Transverse colon (tissue), 4 donors: ENCODE measurements at places on chromosomes 5 and 9.
A peak's percentile ranks its signal among the peaks of the same experiment; 100 is the strongest.

GRCh38 chr5:163387589-163388343, 49.6 kb upstream of the CCNG1 start:
- no peaks in the 10 kb centered on the region for H3K4me1 ChIP-seq
- H3K4me3 ChIP-seq: no peak overlapping the region
- H3K27ac ChIP-seq: no peak overlapping the region
- no peaks in the 10 kb centered on the region for H3K27me3 ChIP-seq
- no peak for DNase-seq

GRCh38 chr9:111440226-111440625, 44.0 kb downstream of the ECPAS start:
- H3K4me3 ChIP-seq: no peak overlapping the region
- DNase-seq: no peak
- H3K4me1 ChIP-seq: no peaks in the 10 kb centered on the region
- H3K27me3 ChIP-seq: no peaks in the 10 kb centered on the region
- no peak overlapping the region for H3K27ac ChIP-seq

DNA sequence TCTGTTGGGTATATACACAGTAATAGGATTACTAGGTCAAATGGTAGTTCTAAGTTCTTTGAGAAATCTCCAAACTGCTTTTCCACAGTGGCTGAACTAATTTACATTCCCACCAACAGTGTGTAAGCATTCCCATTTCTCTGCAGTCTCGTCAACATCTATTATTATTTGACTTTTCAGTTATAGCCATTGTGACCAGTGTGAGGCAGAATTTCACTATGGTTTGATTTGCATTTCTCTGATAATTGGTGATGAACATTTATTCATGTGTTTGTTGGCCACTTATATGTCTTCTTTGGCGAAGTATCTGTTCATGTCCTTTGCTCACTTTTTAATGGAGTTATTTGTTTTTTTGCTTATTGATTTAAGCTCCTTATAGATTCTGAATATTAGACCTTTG, 596.2 kb upstream of the DAB2 start:
- H3K27ac ChIP-seq: no peak overlapping the region
- no peaks in the 10 kb centered on the region for H3K4me1 ChIP-seq
- DNase-seq: no peak
- no peak overlapping the region for H3K4me3 ChIP-seq

- H3K4me1 ChIP-seq: no peaks in the 10 kb centered on the region
- H3K27ac ChIP-seq: no peak overlapping the region
- no peak overlapping the region for H3K4me3 ChIP-seq
Observed at GRCh38 chr5:128464596-128464995, 73.4 kb downstream of the FBN2 start.

- H3K4me1 ChIP-seq: no peaks in the 10 kb centered on the region
- no peak for DNase-seq
- no peak overlapping the region for H3K4me3 ChIP-seq
- no peak overlapping the region for H3K27ac ChIP-seq
- H3K36me3 ChIP-seq: no peaks in the 10 kb centered on the region
Observed at GRCh38 chr5:126219616-126220015, 203.6 kb upstream of the GRAMD2B start.

- no peaks in the 10 kb centered on the region for H3K36me3 ChIP-seq
- no peaks in the 10 kb centered on the region for H3K4me1 ChIP-seq
- DNase-seq: peak; percentile 20
Observed at GRCh38 chr5:15500325-15501001, 483 bp downstream of the FBXL7 start.

- no peak overlapping the region for H3K4me3 ChIP-seq
- peak overlapping the region; percentile 56 for H3K27ac ChIP-seq
- no peaks in the 10 kb centered on the region for H3K27me3 ChIP-seq
- H3K36me3 ChIP-seq: no peaks in the 10 kb centered on the region
Observed at GRCh38 chr5:159504106-159504856, 174.0 kb upstream of the IL12B start.

DNA sequence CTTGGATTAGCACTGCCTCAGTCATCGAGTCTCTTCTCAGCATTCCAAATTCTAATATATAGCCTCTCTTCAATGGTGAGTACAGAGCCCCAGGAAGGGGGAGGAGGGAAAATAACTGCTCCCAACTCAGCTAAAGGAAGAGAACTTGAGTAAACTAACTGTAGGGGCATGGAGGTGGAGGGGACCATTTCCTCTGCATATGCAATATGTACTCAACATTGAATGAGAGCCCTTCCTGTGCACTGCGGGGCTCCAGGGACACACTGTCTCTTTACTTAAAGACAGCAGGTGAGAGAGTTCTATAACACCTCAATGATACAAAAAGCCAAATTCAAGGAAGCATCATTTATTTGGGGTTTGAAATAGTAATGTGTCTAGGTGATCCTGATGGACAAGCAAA, 75.1 kb downstream of the GNAQ start:
- no peaks in the 10 kb centered on the region for H3K36me3 ChIP-seq
- H3K27me3 ChIP-seq: no peaks in the 10 kb centered on the region
- peaks cover 23% of the 10 kb centered on the region for H3K4me1 ChIP-seq

DNA sequence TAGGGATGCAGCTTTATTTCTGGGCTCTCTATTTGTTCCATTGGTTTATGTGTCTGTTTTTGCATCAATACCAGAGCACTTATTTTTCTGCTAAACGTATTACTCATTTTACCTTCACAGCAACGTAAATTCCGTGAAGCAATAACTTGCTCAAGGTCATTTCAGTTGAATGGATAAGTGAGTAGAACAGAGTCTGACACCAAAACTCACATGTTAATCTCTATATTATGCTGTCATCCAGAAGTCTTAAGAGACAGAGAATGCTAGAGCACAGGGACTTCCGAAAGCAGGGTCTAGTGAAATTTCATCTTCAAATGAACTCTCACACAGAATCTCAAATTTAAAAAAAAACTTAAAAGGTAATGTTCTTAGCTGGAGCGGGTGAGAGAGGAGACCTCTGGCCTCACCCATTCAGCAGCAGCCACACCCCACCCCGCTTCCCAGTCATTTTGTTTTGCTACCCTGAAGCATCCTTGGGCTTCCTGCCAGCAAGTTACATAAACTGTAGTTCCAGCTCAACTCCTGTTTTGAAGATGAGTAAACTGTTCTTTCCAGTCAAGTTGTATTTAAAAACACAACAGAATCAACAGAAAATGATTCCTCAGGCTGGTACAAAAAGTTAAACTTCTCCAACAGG, 69.3 kb downstream of the TRIM36 start:
- no peak overlapping the region for H3K4me3 ChIP-seq
- no peaks in the 10 kb centered on the region for H3K36me3 ChIP-seq
- DNase-seq: peak; percentile 10
- no peaks in the 10 kb centered on the region for H3K27me3 ChIP-seq
- H3K27ac ChIP-seq: no peak overlapping the region

DNA sequence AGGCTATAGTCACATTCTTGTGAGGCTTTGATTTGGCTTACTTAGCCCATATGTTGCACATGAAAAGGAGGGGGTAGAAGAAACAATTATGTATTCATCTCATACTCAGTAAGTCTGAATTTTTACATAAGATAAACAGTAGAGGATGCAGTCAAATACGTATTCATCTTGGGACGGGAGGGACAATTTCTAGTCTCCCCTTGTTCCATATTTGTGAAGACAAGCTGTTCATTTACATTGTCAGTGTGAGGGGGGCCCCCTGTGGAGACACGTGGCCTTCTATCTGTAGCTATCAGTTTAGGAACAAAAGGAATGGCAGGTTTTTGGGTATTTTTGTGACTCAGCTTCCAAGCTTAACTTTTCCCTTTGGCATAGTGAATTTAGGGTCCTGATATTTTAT, 49.2 kb upstream of the PPP1R2B start:
- no peak overlapping the region for H3K4me3 ChIP-seq
- no peak overlapping the region for H3K27ac ChIP-seq
- H3K27me3 ChIP-seq: no peaks in the 10 kb centered on the region
- DNase-seq: no peak
- peaks cover 9% of the 10 kb centered on the region for H3K4me1 ChIP-seq
- no peaks in the 10 kb centered on the region for H3K36me3 ChIP-seq

DNA sequence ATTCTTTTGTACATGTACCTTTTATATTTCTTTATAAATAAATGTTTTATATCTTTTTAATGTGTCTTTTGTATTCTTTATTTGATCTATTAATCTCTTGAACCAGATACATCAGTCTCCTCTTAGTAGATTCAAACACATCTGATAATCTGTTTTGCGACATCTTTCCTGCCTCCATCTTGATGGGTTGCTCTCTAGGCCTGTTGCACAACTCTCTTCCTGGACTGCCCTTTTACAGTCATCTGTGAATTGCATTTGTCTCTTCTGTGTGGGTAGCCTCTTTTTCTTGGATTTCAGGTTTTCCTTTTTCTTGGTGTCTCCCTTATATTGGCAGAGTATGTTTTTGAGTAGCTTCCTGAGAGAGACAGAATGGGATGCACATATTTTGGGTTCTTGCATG, 6.2 kb downstream of the ZFYVE16 start:
- H3K4me3 ChIP-seq: no peak overlapping the region
- H3K27ac ChIP-seq: no peak overlapping the region
- no peaks in the 10 kb centered on the region for H3K36me3 ChIP-seq
- no peaks in the 10 kb centered on the region for H3K27me3 ChIP-seq

GRCh38 chr5:31100781-31101310, 92.6 kb upstream of the CDH6 start:
- no peak overlapping the region for H3K4me3 ChIP-seq
- no peak for DNase-seq
- H3K4me1 ChIP-seq: no peaks in the 10 kb centered on the region

- H3K27me3 ChIP-seq: no peaks in the 10 kb centered on the region
- H3K36me3 ChIP-seq: no peaks in the 10 kb centered on the region
- H3K4me3 ChIP-seq: no peak overlapping the region
- H3K27ac ChIP-seq: no peak overlapping the region
Observed at GRCh38 chr9:13113216-13113615, 166.3 kb downstream of the MPDZ start.

DNA sequence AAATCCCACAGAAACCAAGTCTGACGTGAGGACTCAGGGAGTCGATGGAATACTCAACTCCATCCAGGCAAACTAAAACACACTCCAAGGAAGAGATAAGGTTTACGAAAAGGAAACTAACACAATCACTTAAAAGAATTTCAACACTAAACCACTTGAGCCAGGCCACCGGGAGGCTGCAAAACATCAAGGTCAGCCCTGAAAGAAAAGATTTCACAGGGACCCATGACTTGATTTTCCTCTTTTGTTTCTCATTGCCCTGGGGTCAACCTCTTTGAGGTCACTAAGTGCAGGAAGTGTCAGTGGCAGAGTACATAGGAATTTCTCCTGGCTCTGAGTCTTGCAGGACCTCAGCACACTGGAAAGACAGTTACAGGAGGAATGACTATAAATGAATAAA, 77.8 kb upstream of the TARS1 start:
- no peaks in the 10 kb centered on the region for H3K27me3 ChIP-seq
- H3K4me1 ChIP-seq: no peaks in the 10 kb centered on the region
- H3K27ac ChIP-seq: peak overlapping the region; percentile 58
- H3K4me3 ChIP-seq: no peak overlapping the region

DNA sequence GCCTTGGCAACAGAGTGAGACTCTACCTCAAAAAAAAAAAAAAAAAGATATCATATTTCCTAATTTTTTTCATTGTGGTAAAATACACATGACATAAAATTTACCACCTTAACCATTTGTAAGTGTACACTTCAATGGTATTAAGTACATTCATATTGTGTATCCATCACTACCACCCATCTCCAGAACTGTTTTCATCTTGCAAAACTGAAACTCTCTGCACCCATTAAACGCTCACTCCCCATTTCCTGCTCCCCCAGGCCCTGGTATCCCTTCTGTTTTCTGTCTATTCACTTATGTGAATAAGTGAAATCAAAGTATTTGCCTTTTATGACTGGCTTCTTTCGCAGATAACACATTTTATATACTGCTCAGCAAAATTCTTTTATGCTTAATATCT, 12.8 kb downstream of the LRRC8A start:
- no peaks in the 10 kb centered on the region for H3K36me3 ChIP-seq
- H3K4me1 ChIP-seq: peaks cover 29% of the 10 kb centered on the region
- no peaks in the 10 kb centered on the region for H3K27me3 ChIP-seq
- DNase-seq: no peak

- H3K4me3 ChIP-seq: no peak overlapping the region
- DNase-seq: no peak
- no peaks in the 10 kb centered on the region for H3K27me3 ChIP-seq
- H3K27ac ChIP-seq: no peak overlapping the region
- no peaks in the 10 kb centered on the region for H3K4me1 ChIP-seq
Observed at GRCh38 chr5:160702934-160703333, 149.1 kb downstream of the ATP10B start.

DNA sequence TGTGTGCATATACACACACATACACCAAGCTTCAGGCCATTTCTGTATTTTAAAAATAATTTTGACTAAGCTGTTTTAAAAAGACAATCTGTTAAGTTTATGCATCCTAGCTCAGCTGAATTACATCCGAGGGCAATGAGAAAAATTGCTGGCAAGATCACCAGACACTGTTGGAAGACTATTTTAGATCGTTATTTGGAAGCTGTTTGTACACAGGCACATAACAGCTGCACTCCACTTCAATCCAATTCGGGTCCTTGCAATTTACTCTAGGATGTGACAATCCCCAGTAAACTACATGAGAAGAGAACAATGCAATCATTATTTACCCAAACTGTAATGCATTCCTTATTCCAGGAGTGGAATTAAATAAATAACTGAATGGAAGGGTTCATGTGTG, 79.3 kb upstream of the RASA1 start:
- no peak for DNase-seq
- no peaks in the 10 kb centered on the region for H3K27me3 ChIP-seq
- H3K4me3 ChIP-seq: no peak overlapping the region
- no peaks in the 10 kb centered on the region for H3K36me3 ChIP-seq

GRCh38 chr5:143197260-143197656, 206.2 kb downstream of the NR3C1 start:
- H3K27me3 ChIP-seq: no peaks in the 10 kb centered on the region
- H3K27ac ChIP-seq: no peak overlapping the region
- H3K4me3 ChIP-seq: no peak overlapping the region
- no peaks in the 10 kb centered on the region for H3K36me3 ChIP-seq
- DNase-seq: no peak

GRCh38 chr9:107883496-107884124, 394.0 kb upstream of the KLF4 start:
- no peaks in the 10 kb centered on the region for H3K4me1 ChIP-seq
- peak; percentile 34 for DNase-seq
- H3K4me3 ChIP-seq: no peak overlapping the region
- no peak overlapping the region for H3K27ac ChIP-seq
- no peaks in the 10 kb centered on the region for H3K36me3 ChIP-seq

DNA sequence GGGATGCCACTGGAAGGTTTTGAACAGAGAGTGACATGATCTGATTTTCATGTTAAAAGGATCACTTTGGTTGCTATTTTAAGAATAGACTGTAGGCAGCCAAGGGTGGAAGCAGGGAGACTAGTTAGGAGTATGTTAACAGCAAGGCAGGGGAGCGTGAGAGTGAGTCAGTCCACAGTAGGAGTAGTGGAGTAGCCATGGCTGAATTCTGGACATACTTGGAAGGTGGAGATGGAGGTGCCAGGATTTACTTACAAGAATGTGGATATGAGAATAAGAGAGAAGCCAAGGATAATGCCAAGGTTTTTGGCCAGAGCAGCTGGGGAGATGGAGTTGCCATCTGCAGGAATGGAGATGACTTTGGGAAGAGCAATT, 118.8 kb downstream of the GALNT10 start:
- no peak for DNase-seq
- no peaks in the 10 kb centered on the region for H3K36me3 ChIP-seq
- H3K27me3 ChIP-seq: no peaks in the 10 kb centered on the region
- no peak overlapping the region for H3K4me3 ChIP-seq
- H3K4me1 ChIP-seq: no peaks in the 10 kb centered on the region
- H3K27ac ChIP-seq: no peak overlapping the region

- peaks cover 2% of the 10 kb centered on the region for H3K4me1 ChIP-seq
- DNase-seq: no peak
Observed at GRCh38 chr5:148474025-148474511, 90.3 kb downstream of the FBXO38 start.

GRCh38 chr5:90985341-90985740, 397.8 kb downstream of the ARRDC3 start:
- H3K27me3 ChIP-seq: no peaks in the 10 kb centered on the region
- no peak overlapping the region for H3K4me3 ChIP-seq
- H3K27ac ChIP-seq: no peak overlapping the region
- DNase-seq: no peak
